Prostate gland (tissue), 2 donors: ENCODE measurements at places on chromosomes 2 and 18. TPM values are rescaled to one million over a fixed set of nuclear protein-coding genes. Genes with fewer than 3 reads are reported as not detected.

DNA sequence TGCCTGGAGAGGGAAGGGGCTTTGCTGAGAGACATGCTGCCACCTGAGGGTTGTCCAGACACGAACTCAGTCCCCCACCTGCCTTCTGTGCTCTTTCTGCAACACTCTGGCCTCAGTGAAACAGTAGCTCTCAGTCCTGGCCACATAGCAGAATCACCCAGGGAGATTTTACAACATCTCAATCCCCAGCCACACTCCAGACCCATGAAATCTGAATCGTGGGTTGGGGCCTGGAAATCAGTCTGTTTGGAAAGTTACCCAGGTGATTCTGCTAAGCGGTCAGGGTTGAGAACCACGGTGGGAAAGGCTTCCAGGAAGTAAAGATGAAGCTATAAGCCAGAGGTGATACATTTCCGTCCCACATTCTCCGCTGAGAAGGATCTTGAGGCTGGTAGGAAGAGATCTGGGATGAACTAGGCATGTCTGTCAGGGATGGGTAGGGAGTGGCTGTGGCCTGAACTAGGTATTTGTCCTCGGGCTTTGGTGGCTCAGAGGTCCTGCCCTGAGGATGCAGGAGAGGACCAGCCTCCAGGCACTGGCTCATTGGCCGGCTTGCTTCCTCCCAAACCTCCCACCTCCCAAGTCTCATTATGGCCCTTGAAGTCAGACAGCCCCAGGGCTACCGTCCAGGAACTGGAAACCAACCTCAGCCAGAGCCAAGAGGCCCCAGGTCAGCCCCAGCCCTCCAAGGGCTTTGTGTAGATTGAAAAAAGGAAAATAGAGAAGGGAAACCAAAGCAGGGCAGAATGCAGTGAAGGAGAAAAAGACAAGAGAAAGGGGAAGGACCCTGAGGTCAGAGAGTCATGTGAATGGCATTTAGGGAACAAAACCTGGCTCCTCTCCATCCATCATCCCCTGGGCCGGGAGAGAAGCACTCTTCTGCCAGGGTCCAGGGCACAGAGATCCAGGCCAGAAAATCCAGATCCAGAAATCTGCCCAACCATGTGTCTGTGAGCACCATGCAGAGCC lies 119.6 kb downstream of the ZFP36L2 start:
- no peaks in the 10 kb centered on the region for H3K4me1 ChIP-seq
- no peak overlapping the region for H3K4me3 ChIP-seq
- no peak for DNase-seq
- H3K36me3 ChIP-seq, result no peaks in the 10 kb centered on the region
- H3K27me3 ChIP-seq, result no peaks in the 10 kb centered on the region

DNA sequence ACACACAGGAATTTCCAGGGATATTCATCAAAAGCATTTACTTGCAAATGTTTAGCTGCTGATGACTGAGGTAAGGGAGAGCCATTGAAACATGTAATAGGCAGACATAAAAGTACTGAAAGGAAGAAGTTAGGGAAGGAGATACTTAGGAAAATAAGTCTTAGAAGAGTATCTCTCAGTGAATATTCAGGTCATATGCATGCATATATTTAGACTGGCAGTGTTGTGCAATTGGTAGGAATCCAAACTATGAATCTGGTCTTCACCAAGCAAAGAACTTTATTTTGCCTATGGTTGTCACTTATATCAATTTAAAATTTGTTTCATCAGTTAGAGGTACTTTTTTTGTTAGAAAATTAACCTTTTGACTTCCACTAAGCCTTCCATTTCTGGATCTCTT lies 1490.7 kb downstream of the SUCLG1 start:
- H3K27me3 ChIP-seq, result no peaks in the 10 kb centered on the region
- no peak overlapping the region for H3K4me3 ChIP-seq
- H3K36me3 ChIP-seq, result no peaks in the 10 kb centered on the region
- no peak overlapping the region for H3K27ac ChIP-seq

DNA sequence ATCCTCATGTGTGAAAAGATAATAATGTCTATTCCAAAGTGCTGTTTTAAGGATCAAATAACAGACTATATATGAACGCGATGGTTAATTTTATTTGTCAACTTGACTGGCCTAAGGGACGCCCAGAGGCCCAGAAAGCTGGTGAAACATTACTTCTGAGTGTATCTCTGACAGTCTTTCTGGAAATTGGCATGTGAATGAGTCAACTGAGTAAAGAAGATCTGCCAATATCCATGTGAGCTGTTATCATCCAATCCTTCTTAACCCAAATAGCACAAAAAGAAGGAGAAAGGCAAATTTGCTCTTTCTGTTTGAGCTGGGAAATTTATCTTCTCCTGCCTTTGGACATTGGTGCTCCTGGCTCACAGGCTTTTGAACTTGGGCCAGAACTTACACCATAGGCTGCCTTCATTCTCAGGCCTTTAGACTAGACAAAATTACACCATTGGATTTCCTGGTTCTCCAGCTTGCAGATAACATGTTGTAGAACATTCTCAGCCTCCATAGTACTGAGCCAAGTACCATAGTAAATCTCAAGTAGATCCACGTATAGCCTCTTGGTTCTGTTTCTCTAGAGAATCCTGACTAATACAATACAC lies 114.7 kb upstream of the DOCK10 start:
- no peak for DNase-seq
- H3K4me3 ChIP-seq, result no peak overlapping the region
- no peaks in the 10 kb centered on the region for H3K4me1 ChIP-seq
- no peaks in the 10 kb centered on the region for H3K27me3 ChIP-seq
- no peaks in the 10 kb centered on the region for H3K36me3 ChIP-seq
- H3K27ac ChIP-seq, result no peak overlapping the region

GRCh38 chr2:140512106-140512505 lies 1618.7 kb downstream of the LRP1B start:
- no peak overlapping the region for H3K27ac ChIP-seq
- H3K4me3 ChIP-seq, result no peak overlapping the region
- DNase-seq, result no peak

GRCh38 chr2:99787769-99788382 lies 298.1 kb upstream of the REV1 start:
- no peaks in the 10 kb centered on the region for H3K36me3 ChIP-seq
- no peak for DNase-seq
- no peaks in the 10 kb centered on the region for H3K4me1 ChIP-seq
- no peaks in the 10 kb centered on the region for H3K27me3 ChIP-seq
- H3K4me3 ChIP-seq, result no peak overlapping the region
- no peak overlapping the region for H3K27ac ChIP-seq

IL36G gene
- not detected for total RNA-seq

GRCh38 chr2:20314562-20315501 lies 35.8 kb downstream of the PUM2 start:
- peaks cover 4% of the 10 kb centered on the region for H3K4me1 ChIP-seq
- H3K36me3 ChIP-seq, result no peaks in the 10 kb centered on the region
- H3K27ac ChIP-seq, result no peak overlapping the region
- no peaks in the 10 kb centered on the region for H3K27me3 ChIP-seq
- DNase-seq, result no peak
